ENCODE measurements at places on chromosomes 4 and X.

DNA sequence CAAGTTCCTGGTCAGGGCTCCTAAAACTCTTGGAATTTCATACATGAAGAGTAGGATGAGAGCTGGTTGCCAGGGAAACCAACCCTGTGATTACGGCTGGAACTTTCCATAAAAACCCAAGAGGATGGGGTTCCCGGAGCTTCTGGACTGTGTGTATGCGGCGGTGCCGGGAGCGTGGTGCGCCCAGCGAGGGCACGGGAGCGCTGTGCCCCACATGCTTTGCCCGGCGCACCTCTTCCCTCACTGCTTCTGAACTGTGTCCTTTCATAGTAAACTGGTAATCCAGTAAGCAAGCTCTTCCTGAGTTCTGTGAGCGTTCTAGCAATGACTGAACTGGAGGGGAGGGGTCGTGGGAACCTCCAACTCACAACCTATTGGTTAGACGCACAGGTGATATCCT, 152.6 kb downstream of the AFAP1 start:
- DNase-seq, result no peak

DNA sequence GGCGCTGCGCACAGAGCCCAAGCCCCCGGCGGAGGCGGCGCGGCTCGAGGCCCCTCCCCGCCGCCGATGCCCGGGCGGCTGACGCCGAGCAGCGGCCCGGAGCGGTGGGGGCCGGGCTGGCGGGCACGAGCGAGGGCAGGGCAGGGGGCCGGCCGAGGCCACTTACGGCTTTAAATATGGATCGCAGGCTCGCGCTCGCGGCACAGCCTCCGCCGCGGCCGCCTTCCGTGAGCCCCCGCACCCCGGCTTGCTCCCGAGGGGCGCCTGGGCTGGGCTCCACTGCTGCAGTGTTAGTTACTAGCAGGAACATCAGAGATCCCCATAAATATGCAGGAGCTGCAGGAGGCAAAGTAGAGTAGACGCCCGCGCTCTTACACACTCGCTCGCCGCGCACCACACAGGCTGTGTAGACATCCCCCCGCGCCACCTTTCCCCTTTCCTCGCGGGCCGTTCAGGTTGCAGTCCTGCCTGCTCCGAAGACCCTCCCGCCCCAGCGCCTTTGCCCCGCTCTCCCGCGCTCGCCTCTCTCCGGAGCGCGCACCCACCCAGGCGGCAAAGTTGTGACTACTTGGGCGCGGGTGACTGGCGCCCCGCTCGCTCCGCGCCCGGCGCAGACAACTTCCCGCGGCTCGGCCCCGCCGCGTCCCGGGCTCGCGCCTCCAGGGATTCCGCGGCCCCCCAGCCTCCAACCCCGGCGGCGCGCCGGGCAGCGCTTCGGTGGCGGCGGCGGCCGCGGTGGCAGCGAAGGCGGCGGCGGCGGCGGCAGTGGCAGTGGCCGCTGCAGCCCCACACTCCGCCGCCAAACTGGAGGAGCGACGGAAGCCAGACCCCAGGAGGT, 152.0 kb upstream of the SLC4A4 start:
- DNase-seq, result no peak

DNA sequence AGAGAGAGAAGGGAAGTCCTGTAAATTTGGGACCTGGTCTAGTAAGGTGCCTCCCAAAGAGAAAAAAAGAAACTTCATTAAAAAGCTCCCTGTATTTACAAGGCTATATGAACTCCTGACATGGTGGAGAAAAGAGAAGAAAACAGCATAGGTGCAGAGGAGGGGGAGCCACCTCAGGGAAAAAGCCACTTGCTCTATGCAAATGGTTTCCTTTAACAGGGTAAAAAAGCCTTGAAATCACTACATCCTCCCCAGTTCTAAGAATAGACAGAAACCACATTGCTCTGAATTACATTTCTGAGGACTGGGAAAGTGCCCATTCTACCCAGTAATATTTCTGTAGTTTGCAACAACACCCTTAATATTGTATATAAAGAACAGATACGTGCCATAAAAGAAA, 165.5 kb downstream of the KLF8 start:
- DNase-seq, result no peak

GRCh38 chrX:108177351-108178142, 86.0 kb downstream of the ATG4A start:
- no peak for DNase-seq

GRCh38 chrX:22237479-22237878, 35.2 kb upstream of the CBLL2 start:
- DNase-seq, result no peak

GRCh38 chrX:32524385-32524784, 687.0 kb downstream of the DMD start:
- DNase-seq, result no peak

GRCh38 chrX:53050841-53051240, 2.3 kb downstream of the GPR173 start:
- DNase-seq, result no peak

- DNase-seq, result no peak
Measured at GRCh38 chr4:128462103-128462783, 174.6 kb upstream of the PGRMC2 start.

DNA sequence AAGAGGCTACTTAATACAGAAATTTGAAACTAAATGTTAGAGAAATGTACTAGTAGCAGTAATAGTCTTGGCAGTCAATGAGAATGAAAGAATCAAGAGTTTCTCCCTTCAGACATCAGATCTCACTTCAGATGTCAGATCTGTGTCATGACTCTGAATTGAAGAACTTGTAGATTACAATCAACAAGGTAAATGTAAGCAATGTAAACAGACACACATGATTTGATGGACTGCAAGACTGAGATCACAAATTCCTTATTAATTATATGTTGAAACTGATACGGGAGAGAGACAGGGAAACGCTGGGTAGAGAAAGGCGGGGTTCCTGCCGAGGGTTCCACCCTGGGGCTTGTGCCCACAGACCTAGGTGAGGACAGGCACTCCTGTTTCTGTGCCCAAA, 65.5 kb upstream of the HHIP start:
- no peak for DNase-seq

DNA sequence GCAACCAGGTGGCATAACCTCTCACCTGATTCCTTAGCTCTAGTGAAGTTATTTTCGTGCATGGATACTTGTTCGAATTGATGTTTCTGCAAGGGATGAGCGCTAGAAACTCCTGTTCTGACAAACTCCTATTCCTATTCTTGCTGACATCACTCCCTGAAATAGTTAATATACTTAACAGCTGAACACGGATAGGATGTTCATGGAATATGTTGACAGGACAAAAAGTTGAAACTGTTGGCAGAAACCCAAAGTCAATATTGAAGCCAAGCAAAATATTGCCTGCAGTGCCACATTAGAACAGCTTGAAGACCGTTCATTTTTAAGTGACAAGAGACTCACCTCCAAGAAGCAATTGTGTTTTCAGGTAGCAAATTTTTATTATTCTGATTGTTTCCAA, at the start of gene KLKB1:
KLKB1 (plus strand) TSS at position 287 of the 400 bp plus-strand sequence. CDS start 689 bp downstream, outside the sequence.
- DNase-seq, result no peak

GRCh38 chr4:36067116-36067515, 177.2 kb downstream of the ARAP2 start:
- no peak for DNase-seq

DNA sequence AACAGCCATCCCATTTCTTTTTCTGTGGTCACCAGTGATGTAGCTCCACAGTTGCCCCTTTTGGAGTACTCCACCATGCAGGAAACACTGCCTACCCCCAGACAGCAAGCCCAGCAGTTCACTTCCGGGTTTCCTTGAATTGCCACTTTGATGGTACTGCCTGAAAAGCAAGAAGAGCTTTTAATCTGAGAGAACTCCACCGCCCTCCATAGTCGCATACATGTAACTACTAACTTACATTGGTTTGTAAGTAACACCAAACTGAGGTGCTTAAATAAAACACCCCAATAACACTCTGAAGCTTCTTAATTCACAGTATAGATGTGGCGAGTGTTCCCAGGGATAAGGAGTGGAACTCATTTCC, 53.6 kb upstream of the HPSE start:
- no peak for DNase-seq

DNA sequence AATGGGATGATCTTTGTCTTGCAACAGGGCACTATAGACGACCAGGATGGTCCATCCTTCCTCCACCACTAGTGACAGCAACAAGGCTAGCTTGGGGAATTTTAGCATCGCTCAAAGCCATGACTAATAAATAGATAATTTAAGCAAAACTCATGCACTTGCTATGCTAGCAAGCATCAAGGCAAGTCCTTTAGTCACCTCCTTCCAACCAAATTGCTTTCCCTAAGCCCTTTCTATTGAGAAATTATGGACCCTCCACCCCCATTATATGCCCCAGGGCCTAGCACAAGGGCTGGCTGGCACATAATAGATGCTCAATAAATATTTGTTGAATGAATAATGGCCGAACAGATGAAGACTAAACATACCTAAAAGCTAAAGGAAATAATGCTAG, 28.6 kb downstream of the SLC16A2 start:
- no peak for DNase-seq

GRCh38 chr4:24910499-24910898, 2.3 kb downstream of the CCDC149 start:
- no peak for DNase-seq

GRCh38 chr4:140302151-140302859, 71.1 kb upstream of the SCOC start:
- no peak for DNase-seq

DNA sequence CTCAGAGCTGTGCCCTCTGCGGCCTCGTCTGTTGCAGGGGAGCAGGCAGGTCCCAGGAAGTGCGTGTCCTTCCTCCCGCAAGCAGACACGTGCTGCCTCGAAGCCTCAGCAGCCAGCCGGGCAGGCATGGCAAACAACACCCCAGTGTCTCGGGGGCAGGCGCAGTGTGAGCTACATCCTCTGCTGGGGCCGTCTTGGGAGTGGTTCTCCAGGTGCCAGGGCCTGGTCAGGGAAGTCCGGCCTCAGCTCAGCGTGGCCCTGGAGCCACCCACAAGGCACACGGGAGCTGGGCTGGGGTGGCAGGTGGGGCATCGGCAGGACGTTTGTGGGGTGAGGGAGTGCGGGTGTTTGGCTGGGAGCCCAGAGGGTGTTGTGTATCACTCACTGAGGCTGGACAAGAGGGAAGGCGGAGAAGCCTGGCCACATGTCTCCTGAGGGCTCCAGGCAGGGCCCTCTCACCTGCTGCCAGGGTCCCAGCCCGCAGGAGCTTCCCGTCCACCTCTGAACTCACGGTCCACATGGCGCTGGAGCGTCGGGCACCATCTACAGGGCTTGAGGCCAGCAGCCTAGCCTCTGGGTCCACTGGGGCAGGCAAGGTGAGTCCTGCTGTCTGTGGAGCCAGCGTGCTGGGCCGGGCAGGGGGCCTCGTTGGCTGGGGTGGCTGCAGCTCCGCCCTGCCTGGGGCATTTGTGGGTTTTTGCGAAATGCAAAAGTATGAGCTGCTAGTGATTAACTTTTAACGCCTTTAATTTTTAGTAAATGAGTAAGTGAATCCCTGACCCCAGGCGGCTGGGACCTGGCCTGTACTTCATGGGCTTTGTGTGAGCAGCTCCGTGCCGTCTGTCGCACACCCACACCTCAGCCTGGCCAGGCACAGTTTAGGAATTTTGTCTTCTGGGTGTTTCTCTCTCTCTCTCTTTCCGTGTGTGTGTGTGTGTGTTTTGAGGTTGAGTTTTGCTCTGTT, 17.3 kb upstream of the UVSSA start:
- DNase-seq, result no peak

- no peak for DNase-seq
Measured at GRCh38 chrX:2592279-2592678, 91.5 kb upstream of the DHRSX start.

DNA sequence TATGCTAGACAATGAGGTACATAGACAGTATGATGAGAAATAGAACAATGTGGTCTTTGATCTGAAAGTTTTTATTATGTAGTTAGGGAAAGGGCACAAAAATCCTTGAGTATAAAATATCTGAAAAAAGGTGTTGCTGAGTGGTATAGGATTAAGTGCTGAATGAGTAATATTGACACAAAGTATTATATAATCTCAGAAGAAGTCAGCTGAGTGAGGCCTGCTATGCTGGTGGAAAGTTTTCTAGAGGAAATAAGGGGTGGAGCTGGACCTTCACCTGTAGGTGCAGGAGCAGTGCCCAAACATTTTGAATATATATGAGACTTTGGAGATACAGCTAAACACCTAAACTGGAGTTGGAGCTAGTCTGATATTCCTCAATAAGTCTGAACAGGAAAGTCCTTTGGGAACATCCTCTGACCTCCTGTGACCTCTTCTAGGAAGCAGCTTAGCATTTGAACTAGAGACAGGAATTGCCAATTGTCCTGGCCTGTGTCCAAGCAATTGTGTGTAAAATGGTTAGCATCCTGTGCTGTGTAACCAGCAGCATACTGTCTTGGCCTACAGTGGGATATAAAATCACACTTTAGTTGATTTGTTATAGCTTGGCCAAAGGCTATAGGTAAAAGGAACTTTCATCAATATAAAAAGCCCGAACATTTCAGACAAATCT, 285.3 kb downstream of the ANKRD50 start:
- DNase-seq, result no peak

GRCh38 chr4:101914761-101915160, 124.2 kb downstream of the BANK1 start:
- no peak for DNase-seq

DNA sequence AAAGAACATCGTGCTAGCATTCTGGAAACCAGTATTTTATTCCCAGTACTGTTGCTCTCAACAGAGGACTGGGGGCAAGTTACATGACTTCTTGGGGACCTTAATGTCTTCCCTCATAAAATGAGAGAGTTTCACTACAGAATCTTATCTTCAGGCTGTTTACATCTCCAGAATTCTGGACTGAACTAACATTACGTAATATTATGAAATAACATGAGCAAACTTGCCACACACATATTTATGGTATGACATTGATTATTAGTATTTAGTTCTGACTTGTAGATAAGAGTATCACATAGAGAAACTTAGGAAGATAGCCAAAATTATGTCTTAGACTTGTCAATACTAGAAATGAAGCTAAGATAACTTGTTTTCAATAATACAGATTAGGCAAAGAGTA, 68.0 kb downstream of the NFKB1 start:
- DNase-seq, result no peak

DNA sequence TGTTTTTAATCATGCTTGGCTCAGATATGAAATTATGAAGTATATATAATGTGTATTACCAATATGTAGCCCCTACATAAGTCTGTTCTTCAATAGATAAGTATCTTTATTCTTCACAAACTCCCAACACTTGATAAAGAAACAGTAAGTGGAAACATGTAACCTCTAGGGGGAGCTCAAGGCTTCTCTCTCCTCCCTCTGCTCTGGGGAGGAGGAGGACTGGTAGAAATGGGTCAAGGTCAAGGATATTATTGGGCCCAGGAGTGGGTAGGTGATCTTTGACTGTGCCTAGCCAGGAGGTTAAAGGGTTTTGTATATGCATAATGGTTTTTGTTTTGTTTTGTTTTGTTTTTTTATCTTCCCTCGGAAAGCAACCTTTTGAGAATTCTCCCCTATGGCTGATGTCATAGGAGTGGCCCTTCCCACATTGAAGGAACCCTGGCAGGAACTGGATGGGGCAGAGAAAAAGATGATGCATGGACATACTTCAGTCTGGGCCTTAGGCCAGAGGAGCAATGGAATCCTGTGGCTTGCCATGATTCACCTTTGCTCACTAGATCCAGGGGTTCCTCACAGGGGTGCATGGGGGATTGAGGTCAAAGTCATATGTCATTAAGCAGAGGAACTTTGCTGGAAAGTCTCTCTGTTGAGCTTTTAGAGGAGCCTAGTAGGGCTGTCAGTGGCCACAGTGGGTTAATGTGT, 460.3 kb downstream of the MID1IP1 start:
- DNase-seq, result no peak

All from vagina (tissue), 2 donors.